ENCODE measurements at places on chromosomes 7 and 10.

- no peak for DNase-seq
Measured at GRCh38 chr7:8638076-8638475, 204.7 kb downstream of the NXPH1 start.

- DNase-seq: no peak
Measured at GRCh38 chr7:82755705-82756551, 312.4 kb upstream of the CACNA2D1 start.

DNA sequence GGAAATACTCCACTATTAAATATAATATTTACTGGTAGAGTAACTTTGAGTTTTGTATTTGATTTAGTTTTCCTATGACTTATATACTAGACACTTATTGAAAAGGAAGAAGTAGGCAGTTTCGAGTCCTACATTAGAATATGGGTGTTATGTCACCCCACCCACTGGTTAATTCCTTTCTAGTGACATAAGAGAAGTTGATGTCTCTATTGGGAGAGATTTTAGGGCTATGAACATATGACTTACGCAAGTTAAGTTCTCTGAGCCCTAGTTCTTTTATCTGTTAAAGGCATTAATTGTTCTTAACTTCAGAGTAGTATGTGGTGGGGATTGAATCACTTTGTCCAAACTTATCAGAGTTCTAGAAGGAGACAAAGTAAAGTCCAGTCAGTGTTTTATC lies 30.5 kb downstream of the CPED1 start:
- no peak for DNase-seq

DNA sequence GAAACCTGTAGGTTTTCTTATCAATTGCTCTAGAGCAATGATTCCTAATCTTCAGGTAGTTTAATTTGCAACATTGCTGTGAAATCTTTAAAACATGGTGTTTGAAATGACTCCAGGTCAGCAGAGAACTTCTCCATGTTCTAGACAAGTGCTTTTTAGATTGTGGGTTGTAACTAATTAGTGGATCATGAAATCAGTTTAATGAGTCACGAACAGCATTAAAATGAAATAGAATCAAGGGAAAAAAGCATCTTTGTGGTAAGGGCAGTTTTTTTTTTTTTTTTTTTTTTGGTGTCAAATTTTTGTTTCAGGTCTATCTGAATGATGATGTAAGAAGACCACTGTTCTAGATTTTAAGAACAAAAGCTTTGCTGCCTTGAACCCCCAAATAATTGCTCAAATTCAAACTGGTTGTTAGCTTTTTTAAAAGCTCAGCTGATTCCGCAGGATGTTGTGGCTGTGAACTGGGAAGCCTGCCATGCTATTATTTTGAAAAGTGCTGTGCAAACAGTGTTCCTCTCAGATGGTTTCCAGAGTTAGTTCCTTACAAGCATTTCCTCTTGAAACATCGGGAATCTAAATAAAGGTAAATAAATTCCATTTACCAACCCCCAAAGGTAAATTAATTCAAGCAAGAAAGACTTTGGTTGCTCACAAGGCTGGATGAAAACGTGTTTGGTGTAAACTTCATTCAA lies 13.1 kb upstream of the PDK4 start:
- DNase-seq: no peak

DNA sequence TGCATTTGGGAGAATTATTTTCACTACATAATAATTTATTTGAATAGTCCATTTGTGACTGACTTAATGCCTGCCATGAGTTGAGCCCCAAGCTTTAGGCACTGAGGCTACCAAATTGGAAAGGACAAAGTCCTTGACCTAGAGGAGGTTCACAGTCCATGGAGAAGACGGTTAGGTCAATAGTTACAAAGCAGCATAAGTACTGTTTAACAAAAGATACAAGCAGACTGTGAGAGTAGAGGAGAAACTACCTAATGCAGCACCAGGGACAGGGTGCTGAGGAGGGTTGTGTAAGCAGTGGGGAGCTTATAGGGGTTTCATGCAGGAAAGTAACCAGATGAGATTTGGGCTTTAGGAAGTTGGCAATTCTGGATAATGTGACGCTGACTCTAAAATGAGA lies 139.2 kb downstream of the LCOR start:
- DNase-seq: no peak

GRCh38 chr10:60286559-60286958 lies 103.1 kb downstream of the ANK3 start:
- no peak for DNase-seq

- no peak for DNase-seq
Measured at GRCh38 chr10:70247360-70247759, 14.1 kb upstream of the PPA1 start.

- no peak for DNase-seq
Measured at GRCh38 chr7:39609113-39609934, 14.0 kb upstream of the RALA start.

All from T-helper 22 cell (primary cell).